ENCODE measurements at places on chromosomes 7 and 10.

- no peak for DNase-seq
Measured at GRCh38 chr10:89076120-89076519, 85.5 kb downstream of the FAS start.

DNA sequence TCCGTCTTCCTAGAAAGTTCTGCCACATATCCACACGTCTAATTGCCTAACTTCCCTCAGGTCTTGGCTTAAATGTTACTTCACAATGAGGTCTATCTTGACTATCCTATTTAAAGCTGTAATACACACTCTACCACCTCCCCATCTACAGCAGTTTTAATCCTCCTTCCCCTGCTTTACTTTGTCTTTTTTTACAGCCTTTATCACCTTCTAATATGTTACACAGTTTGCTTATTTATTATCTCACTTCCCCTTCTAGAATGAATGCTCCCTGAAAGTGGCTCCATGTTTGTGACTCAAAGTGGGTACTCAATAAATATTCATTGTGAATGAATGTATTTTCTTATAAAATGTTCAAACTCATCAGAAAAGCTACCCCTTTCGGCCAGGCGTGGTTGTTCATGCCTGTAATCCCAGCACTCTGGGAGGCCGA lies 13.6 kb upstream of the MICU1 start:
- no peak for DNase-seq

GRCh38 chr7:132319481-132319880 lies 256.8 kb downstream of the PLXNA4 start:
- no peak for DNase-seq

DNA sequence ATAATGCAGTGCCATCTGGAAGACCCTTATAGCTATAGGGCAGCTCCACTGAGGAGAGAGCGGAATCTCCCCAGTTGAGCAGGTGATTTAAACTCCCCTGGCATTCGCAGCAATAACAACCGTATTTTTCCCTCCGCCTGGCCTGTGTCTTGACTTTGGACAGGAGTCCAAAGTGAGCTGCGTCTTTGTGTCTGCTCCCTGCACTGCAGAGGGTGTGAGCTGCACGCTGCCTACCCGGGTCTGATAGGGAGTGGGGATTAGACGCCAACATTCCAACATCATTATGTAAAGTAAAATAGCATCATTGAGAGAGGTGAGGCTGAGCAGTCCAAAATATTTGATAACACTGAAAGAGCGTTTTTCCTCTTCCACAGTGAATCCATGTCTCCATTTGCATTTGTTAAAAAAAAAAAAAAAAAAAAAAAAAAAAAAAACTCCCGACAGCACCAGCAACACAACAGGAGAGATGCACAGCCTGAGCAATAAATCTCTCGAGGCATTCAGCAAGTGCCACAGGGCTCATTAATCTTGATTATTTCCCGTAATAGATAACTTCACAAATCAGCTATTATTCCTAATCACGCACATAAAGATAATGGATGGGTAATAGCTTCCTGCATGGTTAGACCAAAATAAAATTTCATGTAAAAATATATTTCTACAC lies 68.6 kb downstream of the CELF2 start:
- DNase-seq = no peak

DNA sequence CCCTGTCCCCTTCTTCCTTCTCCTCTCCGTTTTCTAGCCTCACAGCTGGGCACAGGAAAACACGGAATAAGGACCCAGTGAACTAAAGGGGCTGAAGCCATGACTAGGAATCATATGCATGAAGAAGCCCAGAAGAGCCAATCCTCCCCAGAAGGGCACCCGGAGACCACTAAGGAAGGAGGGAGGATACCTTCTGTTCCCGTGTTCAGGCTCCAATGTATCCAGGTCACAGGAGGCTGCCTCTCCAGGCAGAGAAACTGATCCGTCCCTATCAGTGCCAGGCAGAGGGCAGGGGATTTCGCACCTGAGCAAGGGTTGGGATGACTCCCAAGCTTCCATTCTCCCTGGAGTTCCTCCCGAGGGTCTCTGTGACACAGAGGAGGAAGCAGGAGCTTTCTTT lies 246.6 kb downstream of the SNX10 start:
- DNase-seq = no peak

DNA sequence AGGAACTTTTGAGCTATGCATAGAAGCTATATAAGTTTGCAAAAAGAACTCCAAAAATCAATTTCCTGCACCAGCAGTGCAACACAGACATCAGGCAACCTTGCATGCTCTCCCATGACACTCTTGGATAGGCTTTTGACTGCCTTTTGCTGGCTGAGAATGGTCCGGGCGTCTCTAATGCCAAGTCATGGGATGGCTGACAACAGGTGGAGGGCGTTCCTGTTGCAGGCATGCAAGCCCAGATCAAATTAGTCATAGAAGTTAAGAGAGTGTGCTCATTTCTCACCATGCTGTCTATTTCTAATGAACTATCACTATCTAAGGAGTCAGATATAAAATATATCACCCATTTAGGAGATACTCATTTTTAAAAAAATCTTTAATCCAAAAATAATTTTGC lies 8.4 kb downstream of the PLCE1 start:
- no peak for DNase-seq

- DNase-seq = no peak
Measured at GRCh38 chr10:102918817-102919245, 737 bp downstream of the CNNM2 start.
